ENCODE measurements at places on chromosomes 6 and 20. TPM values are rescaled to one million over a fixed set of nuclear protein-coding genes. Genes with fewer than 3 reads are reported as not detected.

DNA sequence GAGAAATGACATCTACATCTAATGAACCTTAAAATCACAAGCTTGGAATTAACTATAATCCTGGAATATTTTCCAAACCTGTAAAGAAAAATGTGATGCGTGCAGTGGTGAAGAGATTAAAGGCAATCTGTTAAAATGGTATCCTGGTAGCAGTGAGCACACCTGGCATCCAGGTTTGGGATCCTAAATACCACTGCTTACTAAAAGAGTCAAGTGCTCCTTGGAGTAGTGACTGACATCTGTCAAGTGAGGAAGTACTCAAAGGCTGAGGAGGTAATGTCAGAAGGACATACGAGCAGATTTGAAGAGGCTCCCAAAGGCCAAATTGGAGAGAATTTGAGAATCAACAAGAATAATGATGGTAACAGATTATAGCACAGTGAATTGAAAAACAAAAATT, 32.8 kb downstream of the PCMT1 start:
- H3K4me1 ChIP-seq = no peaks in the 10 kb centered on the region
- no peak overlapping the region for H3K4me3 ChIP-seq
- peaks cover 4% of the 10 kb centered on the region for H3K36me3 ChIP-seq
- DNase-seq = no peak
- H3K27me3 ChIP-seq = no peaks in the 10 kb centered on the region
- no peak overlapping the region for H3K27ac ChIP-seq

DNA sequence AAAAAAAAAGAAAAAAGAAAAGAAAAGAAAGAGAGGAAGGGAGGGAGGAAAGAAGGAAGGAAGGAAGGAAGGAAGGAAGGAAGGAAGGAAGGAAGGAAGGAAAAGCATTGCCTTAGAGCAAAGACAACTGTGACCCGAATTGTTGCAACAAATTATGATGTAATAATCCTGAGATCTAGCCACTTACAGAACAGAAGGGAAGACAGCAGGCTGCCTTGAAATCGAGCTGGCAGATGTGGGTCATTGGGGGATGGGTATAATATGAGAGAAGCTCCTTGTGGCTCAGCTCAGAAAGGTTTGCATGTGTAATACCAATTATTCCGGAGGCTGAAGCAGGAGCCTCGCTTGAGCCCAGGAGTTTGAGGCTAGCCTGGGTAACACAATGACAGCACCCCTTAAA, 208.1 kb upstream of the PROKR2 start:
- H3K36me3 ChIP-seq = no peaks in the 10 kb centered on the region
- no peak overlapping the region for H3K4me3 ChIP-seq
- no peak overlapping the region for H3K27ac ChIP-seq
- H3K27me3 ChIP-seq = no peaks in the 10 kb centered on the region

FAM210B gene
- total RNA-seq = 48.2 TPM

GRCh38 chr6:129393654-129394053, 316.3 kb downstream of the ARHGAP18 start:
- no peaks in the 10 kb centered on the region for H3K27me3 ChIP-seq
- no peaks in the 10 kb centered on the region for H3K36me3 ChIP-seq
- H3K4me1 ChIP-seq = no peaks in the 10 kb centered on the region
- H3K4me3 ChIP-seq = no peak overlapping the region

- H3K27me3 ChIP-seq = no peaks in the 10 kb centered on the region
- H3K27ac ChIP-seq = no peak overlapping the region
- DNase-seq = no peak
- no peaks in the 10 kb centered on the region for H3K36me3 ChIP-seq
Measured at GRCh38 chr6:157713451-157714152, 109.4 kb upstream of the SNX9 start.

DNA sequence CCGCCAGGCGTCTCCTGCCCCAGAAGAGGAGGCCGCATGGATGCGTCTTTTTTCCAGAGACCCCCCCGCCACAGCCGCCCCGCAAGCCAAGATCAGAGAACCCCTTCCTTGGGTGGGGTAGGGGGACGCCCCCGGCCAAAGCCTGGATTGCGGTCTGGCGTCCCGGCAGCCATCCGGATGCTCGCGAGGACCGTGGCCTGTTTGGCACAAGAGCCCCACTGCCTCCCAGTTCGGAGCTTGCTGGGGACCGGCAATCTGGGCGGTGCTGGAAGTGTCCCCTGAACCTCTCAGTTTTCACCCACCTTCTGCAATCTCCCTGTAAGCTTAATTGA, 924 bp downstream of the FAM162B start:
- peak overlapping the region; percentile 59 for H3K27ac ChIP-seq
- peaks cover 6% of the 10 kb centered on the region for H3K27me3 ChIP-seq
- no peak for DNase-seq
- H3K4me3 ChIP-seq = peak overlapping the region; percentile 67

- no peak overlapping the region for H3K4me3 ChIP-seq
- H3K27ac ChIP-seq = no peak overlapping the region
- H3K27me3 ChIP-seq = no peaks in the 10 kb centered on the region
- DNase-seq = peak; percentile 12
- no peaks in the 10 kb centered on the region for H3K36me3 ChIP-seq
Measured at GRCh38 chr6:109867970-109868358, 110.1 kb upstream of the GPR6 start.

AFG1L gene
- 5.4 TPM for total RNA-seq
